ENCODE measurements at places on chromosomes 3 and 15.

DNA sequence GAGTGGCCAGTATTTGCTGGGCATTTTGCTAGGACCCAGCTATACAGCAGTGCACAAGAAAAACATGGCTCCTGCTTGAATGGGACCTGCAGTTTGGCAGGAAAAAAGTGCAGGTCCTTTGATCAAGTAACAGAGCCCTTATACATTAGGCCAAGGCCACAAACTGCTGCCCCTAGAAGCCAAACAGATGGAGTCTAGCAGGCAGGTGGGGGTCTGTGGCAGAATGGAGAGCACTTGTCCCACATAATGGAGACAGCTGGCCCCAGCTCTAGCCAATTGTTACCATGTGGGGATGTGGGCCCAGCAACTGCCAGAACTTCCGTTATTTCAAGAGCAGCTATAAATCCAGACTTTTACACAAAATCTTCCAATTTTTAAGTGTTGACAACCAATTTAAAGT, 79.3 kb downstream of the SHQ1 start:
- no peak for DNase-seq

GRCh38 chr15:43975326-43975725, 148.5 kb downstream of the WDR76 start:
- no peak for DNase-seq

DNA sequence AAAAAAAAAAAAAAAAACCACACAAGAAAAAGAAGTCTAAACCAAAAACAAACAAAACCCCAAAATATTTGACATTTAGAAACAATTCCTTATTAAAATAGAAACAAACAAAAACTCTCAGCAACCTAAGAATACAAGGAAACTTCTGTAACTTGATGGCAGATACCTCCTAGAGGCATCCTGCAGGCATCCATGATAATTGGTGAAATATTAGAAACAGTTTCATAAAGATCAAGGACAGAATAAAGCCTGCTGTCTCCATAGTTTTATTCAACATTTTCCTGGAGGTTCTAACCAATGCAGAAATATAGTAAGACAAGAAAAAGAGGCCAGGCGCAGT, 63.0 kb upstream of the TRPM1 start:
- no peak for DNase-seq

- DNase-seq: no peak
Observed at GRCh38 chr3:122868322-122868721, 73.5 kb downstream of the SLC49A4 start.

GRCh38 chr3:140006331-140006730, 71.3 kb downstream of the CLSTN2 start:
- DNase-seq: no peak

DNA sequence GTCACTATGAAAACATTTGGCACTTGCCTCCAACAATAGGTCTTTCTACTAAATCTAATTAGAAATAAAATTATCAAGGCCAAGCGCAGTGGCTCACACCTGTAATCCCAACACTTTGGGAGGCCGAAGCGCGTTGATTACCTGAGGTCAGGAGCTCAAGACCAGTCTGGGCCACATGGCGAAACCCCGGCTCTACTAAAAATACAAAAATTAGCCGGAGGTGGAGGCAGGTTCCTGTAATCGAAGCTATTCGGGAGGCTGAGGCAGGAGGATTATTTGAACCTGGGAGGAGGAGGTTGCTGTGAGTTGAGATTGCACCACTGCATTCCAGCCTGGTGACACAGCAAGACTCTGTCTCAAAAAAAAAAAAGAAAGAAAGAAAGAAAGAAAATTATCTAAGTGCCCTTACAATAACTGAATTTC, 1.6 kb upstream of the PLD1 start:
- DNase-seq: peak; percentile 78

GRCh38 chr3:197003461-197004385, 25.9 kb downstream of the MELTF start:
- peak; percentile 12 for DNase-seq

DNA sequence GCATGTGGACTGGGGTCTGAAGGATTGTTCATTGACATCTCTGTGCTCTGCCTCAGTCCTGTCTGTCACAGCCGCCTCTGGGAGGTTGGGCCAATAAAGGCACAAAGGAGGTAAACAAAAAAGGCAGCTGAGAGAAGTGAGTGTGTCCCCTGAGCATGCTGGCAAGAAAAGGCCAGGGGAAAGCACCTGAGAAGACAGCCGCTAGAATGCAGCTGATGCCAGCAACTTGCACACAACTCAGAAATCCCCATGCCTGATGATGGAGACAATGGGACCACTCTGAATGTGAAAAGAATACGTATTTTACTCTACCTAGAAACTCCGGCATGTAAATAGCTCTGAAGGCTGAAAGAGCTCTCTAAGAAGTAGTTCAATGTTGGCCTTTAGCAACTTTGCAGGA, 118.7 kb downstream of the KCNH8 start:
- no peak for DNase-seq

GRCh38 chr15:48389691-48390143, 58.5 kb downstream of the DUT start:
- peak; percentile 78 for DNase-seq

GRCh38 chr3:12832350-12833221, 8.8 kb downstream of the RPL32 start:
- no peak for DNase-seq

GRCh38 chr15:99453637-99454030, 112.2 kb upstream of the MEF2A start:
- no peak for DNase-seq

DNA sequence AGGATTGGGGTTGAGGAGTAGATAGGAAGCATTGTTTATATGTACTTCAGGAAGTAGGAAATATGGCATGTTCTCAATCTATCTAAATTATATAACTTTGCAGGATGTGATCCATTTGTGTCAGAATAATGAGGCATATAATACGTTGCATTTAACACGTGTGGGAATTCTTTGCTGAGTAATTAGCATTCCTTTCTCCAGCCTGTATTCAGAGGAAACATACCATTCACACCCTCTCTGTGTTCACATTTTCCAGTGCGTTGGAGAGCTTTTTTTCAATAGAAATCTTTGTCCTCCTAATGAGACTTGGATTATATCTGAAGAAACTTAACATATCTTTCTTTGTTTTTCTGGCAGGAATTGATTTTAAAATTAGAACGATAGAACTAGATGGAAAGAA, 33.0 kb upstream of the APH1B start:
- peak; percentile 48 for DNase-seq

GRCh38 chr3:12901623-12902045, 60.3 kb upstream of the RPL32 start:
- no peak for DNase-seq

GRCh38 chr3:47133641-47134040, 30.3 kb downstream of the SETD2 start:
- no peak for DNase-seq

DNA sequence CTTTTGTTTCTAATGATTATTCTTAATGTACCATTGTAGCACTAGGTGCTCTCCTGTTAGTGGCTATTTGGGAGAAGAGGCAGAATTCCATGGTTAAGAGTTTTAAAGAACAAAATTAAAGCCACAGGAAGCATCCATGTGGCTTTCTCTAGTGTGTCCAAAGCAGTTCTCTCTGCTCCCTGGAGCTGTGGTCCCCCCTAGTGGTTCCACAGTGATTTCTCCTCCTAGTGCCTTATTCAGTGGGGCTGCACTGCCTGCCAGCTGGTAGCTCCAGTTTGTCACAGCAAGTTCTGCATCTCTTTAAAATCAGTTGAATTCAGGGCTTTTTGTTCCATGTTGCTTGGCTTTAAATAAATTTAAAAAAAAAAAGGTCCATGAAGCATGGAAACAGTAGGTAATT, 39.6 kb upstream of the FAM98B start:
- DNase-seq: peak; percentile 78

DNA sequence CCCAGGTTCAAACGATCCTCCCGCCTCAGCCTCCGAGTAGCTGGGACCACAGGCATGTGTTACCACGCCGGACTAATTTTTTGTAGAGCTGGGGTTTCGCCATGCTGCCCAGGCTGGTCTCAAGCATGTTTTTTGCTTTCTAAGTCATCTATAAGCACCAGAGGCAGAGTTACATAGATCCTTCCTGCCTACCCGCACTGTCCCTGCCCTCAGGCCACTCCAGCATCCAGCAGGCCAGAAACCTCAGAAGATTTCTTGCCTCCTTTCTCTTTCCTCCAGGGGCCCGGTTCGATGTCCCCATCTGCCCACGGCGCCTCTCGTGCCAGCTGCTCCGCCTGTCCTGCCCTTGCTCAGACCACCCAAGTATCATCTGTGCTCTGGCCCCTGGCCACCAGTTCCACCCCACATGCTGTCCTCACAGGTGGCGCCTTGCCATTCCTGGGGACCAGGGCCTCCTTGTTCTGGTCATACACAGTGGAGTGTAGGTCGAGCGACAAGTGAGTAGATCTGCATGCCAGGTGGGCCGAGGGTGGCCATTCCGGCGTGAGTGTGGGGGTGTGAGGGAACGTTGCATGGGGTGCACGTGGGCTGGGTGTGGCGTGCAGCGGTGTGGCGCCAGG, 27.3 kb downstream of the KLHDC8B start:
- no peak for DNase-seq

DNA sequence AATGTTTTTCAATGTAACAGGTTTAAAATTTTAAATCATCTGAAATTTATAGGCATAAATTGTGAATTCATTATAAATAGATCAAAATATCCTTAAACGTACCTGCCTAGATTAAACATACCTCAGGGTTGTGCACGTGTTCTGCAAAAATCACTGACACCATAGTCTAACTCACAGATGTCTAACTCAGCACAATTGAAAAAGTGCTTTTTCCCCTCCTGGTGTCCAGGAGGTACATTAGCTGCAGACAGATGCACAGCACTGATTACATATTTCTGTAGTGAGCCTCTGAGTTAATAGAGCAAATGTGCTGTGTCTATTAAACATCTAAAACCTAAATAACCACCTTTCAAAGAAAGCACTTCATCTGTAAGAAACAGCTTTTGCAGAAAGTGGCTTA, 10.7 kb downstream of the UQCC5 start:
- DNase-seq: no peak

- no peak for DNase-seq
Observed at GRCh38 chr3:53482227-53482626, 12.2 kb upstream of the CACNA1D start.

DNA sequence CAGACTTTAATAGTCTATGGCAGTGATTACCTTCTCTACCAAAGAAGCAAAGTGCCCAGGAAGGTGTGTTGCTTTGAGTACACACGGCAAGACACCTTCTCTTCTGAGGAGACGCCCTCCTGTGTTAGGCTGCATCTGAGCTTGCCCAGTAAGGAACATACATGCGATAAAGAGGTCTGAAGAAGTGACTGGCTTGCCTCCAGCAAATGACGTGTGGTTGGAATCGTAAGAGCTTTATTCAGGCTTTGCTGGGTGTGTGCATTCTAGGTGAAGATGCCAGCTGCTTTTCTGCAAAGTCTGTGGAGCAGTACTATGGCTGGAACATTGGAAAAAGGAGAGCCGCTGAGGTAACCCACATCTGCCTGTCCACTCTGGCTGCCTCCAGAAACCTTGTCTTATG, 22.4 kb downstream of the MAP6D1 start:
- DNase-seq: no peak

- DNase-seq: peak; percentile 43
Observed at GRCh38 chr3:117193390-117193789, 483.8 kb downstream of the TUSC7 start.

- no peak for DNase-seq
Observed at GRCh38 chr3:12246497-12247163, 42.2 kb upstream of the PPARG start.

GRCh38 chr3:130760922-130761321, 14.3 kb upstream of the PIK3R4 start:
- DNase-seq: peak; percentile 31

DNA sequence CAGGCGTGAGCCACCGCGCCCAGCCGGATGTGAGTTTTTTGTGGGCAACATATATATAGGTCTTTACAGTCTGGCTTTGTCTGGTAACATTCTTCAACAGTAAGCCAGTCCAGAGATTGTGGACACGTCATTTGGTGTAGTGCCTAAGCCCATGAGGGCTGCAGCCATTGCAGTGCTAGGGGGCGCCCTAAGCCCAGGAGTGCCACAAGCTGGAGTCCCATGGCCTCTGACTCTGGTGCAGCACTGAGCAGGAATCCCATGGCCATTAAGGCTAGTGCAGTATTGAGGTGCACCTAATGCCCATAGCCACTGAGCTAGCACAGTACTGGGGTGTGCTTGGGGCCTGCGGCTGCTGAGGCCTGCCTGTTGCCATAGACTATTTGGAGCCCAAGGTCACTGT, 136.4 kb upstream of the NDN start:
- no peak for DNase-seq

DNA sequence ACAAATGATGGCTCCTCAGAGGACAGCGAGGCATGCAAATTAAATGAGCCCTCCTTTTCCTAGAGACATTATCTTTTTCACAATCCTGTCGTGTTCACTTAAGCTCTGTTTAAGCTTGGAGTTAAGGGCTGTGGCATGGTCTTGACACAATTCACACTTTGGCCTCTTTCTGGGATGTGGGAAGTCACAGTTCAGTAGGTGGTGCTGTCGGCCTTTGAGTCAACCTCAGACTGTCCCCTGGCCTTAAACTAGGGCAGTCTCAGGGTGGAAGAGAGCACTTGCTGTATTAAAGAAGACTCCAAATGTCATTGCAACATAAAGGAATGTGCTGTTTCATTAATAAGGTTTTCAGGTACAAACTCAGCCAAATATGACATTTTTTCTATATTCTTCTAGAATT, 351.0 kb downstream of the MCTP2 start:
- no peak for DNase-seq

GRCh38 chr3:155386919-155387318, 93.4 kb upstream of the STRIT1 start:
- DNase-seq: no peak

DNA sequence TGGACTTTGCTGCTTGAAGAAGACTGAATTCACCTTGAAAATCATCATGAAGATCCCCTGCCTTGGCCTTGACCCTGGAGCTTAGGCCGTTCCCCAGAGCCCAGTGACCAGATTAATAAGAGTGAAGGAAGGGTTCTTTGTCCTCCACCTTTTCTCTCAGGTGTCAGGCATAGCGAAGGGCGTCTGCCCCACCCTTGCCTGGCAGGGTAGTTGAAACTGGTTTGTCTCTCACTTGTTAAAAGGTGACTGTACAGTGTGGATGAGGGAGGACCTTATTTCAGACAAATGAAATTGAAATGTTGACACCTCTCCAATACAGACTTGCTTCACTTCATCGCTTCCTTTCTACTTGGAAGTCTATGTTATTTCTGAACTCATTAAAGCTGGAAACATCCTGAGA, 223.7 kb upstream of the BHLHE40 start:
- no peak for DNase-seq

GRCh38 chr3:156816091-156816793, 9.9 kb upstream of the LEKR1 start:
- peak; percentile 52 for DNase-seq

- no peak for DNase-seq
Observed at GRCh38 chr3:193942516-193943055, 193.4 kb upstream of the HES1 start.

- DNase-seq: no peak
Observed at GRCh38 chr15:74423431-74424257, 10.1 kb downstream of the SEMA7A start.

Data from EH (cell line).